Right renal cortex interstitium (tissue), 3 donors: ENCODE measurements at places on chromosomes 1 and 21.
A peak's percentile ranks its signal among the peaks of the same experiment; 100 is the strongest.

- DNase-seq: no peak
These were observed 246.6 kb downstream of the RRAGC start for GRCh38 chr1:38612951-38613350.

DNA sequence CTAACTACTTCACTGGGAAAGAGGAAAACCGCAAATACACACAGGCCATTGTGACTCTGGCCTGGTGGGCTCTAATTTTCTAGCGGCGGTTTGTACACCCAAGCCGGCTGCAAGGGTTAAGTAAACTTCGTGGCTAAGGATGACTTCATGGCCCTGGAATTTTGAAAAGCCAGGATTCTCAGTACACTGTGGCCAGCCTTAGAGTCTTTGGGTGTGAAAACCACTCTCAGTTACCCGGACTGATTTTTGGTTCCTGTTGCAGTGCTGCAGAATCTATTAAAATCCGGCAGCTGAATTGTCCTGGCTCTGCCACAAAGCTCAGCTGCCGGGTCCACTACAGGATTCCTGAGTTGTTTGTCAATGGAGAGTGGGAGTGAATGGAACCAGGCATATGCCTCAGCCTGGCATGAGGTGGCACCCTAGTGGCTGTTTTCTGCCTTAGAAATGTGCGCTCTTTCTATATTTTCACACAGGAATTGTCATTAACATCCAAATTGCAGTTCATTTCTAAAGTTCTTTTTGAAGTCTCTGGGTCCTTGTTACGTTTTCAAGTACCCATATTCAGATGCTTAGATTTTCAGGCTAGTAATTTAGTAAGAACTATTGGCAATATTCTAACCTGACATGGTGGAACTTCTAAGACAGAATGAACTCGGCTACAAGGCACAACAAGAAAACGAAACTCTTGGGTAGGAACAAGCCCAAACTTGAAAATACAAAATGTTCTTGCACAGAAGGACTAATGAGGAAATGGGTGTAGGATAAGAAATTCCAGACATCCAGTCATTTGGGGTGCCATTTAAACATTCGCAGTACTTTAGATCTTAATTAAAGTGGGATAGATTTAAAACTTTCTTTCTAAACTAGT, 255.9 kb downstream of the NFIA start:
- peak; percentile 68 for DNase-seq

DNA sequence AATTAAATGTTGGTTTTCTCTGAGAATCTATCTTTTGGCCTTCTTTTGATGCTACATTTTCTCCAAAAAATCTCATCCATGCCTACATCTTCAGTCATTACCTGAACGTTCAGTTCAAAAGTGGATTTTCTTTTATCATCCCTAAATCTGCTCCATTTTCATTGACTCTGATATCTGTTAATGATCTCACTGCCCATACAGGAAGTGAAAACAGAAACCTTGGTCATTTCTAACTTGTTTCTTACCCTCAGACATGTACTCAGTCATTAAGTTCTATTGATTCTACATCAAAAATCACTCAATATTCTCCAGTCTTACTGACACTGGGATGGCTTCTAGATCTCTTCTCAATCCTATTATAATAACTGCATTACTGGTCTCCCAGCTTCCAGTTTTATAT, 22.7 kb downstream of the PRKACB start:
- DNase-seq: no peak

DNA sequence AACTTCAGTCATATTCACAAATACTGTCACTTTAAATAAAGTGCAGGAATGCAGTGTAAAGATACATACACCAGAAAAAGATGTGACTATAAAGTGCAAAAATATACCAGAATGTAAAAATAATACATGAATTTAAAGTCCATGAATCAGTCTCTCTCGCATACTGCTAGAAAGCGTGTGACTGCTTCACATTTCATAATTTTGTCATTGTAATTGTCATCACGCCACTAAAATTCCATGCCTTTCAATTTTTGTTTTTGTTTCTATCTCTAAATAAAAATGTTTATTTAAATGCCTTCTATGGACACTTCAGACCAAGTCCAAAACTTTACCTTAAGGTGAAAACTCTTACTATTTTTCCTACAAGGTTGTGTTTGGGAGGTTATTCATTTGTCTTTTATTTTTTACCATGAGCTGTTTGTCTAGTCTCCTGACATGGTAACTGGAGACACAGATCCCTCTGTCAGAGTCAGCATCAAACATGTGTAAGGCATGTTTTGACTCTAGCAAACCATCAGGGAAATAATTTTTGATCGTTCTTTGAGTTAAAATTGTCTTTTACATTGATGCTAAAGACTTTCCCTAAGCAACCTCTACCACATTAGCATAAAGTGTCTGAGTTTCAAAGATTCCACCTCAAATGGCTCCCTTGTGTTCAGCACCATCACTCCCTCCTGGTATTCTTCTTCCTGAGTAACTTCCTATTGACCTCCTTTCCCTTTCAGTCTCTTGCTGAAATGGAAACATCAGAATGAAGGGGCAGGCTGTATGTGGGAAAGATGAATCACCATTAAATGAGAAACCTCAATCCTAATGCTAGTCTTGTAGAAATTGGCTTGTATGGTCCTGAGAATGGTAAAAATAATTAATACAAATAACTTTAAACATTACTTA, 14.0 kb upstream of the AIM2 start:
- DNase-seq: no peak
